ENCODE measurements at places on chromosomes 5 and 9. TPM values are rescaled to one million over a fixed set of nuclear protein-coding genes. Genes with fewer than 3 reads are reported as not detected.

Gene RASGEF1C
- total RNA-seq: not detected

DNA sequence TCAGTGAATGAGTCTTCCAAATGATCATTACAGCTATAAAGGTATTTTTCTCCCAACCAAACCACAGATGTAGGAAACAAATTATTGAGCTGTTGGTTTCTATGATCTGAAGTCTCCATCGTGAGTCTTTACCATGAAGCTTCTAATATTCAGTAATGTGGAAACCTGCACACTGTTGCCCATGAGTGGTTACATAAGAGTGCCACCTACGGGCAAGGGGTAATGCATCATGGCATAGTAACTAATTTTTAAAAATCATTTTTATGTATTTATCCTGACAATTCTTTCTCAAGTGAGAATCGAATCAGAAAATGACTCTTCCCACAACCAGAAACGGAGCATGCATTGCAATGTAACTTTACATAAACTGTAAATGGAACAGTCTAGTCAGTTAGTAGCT is 282.5 kb upstream of the SMARCA2 start:
- DNase-seq: no peak
- no peaks in the 10 kb centered on the region for H3K27me3 ChIP-seq
- no peak overlapping the region for H3K27ac ChIP-seq
- H3K36me3 ChIP-seq: no peaks in the 10 kb centered on the region

- peaks cover 59% of the 10 kb centered on the region for H3K4me1 ChIP-seq
- H3K36me3 ChIP-seq: peaks cover 8% of the 10 kb centered on the region
- peak; percentile 73 for DNase-seq
- H3K4me3 ChIP-seq: peak overlapping the region; percentile 56
- no peak overlapping the region for H3K27ac ChIP-seq
Measured at GRCh38 chr9:97984188-97985057, 1.3 kb downstream of the ANP32B start.

Gene GCNT4
- 0.67 TPM for total RNA-seq

Gene RFESD
- 3.0 TPM for total RNA-seq

Measured in activated T-helper 1 cell treated with anti-CD3 and anti-CD28 coated beads, Interleukin-12 subunit alpha, Interleukin-12 subunit beta, Interleukin-2, Interleukin-4 antibody, amounts not matched to agents 30 ng/mL and 10 ng/mL and 1 ng/mL, durations not matched to agents 14 hours and 24 hours and 36 hours (primary cell).